ENCODE measurements at places on chromosomes 1 and 21.
A peak's percentile ranks its signal among the peaks of the same experiment; 100 is the strongest.

- DNase-seq: no peak
Measured at GRCh38 chr1:156407760-156408159, 38.7 kb downstream of the RHBG start.

DNA sequence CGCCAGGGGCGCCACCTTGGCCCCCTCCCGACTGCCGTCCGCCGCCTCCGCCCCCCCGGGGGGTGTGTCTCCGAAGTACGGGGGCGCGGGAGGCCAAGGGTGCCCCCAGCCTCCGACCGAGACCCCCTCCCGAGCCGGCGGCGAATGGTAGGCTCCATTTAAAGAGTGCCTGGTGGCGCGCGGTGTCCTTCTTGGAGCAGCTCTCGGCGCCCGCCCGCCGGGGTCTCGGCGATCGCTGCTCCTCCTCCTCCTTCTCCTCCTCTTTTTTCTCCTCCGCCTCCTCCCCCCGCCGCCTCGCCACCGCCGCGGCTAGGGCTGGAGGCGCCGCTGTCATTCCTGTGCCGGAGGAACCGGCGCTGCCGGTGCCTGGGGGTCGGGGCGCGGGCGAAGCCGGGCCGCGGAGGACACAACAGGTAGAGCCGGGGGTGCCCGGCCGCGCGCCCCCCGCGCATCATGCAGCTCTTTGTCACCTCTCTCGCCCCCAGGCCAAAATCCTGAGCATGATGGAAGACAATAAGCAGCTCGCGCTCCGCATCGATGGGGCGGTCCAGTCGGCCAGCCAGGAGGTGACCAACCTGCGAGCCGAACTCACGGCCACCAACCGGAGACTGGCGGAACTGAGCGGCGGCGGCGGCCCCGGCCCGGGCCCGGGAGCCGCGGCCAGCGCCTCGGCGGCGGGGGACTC, at the start of gene KAZN:
TSS of gene KAZN (plus strand) at position 188 of the 685 bp plus-strand sequence.
- no peak for DNase-seq

DNA sequence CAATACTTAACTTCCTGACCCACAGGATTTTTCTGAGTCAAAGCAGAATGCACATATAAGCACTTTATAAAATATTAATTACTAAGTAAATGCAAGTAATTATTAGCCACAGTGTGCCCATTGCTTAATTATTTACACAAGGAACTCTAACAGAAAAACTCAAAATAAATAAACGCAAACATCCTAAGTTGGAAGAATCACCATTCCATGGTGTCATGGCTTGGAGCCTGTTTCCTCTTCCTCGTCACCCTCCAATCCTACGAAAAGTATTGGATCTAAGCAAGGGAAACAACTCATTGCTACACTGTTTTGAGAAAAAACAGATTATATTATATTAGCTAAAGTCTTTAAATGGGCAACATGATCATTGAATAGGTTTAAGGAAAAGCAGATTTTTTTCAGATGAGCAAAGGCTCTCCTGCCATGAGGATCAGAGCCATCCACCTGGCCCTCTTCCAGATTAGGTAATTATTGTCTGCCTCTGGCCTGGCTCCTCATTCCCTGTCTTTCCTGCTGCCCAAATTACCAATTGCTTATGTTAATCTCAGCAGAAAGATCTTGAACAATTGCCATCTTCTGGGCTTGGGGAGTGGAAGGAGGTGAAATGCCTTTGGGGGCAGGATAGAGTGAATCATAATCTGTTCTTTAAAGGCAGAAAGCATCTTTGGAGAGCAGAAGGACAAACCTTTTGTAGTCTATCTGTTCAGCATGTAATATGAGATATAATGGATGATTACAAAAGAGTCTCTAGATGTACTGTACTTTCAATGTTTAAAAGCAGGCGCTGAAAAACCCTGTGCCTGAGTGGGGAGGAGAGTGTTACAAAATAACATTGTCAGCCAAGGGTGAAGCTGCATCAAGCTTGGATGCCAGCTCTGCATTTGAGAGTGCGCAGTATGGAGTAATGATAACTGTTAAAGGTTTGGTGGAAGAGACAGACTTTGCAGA, 121.2 kb downstream of the DUSP10 start:
- DNase-seq: no peak

GRCh38 chr1:23736437-23737134, 6.7 kb upstream of the ELOA start:
- no peak for DNase-seq

DNA sequence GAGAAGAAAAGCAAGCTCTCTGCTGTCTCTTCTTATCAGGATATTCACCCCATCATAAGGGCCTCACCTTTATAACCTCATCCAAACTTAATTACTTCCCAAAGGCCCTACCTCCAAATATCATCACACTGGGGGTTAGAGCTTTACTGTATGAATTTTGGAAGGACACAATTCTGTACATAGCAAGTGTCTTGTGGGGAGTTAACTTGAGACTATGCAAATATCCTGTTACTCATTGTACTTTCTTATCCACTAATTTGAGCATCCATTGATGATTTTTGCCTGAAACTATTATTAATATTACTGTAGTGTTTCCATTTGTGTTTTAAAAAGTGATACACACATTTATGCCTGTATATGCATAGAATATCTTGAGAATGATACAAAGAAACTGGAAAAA, 129.1 kb upstream of the IVNS1ABP start:
- no peak for DNase-seq

DNA sequence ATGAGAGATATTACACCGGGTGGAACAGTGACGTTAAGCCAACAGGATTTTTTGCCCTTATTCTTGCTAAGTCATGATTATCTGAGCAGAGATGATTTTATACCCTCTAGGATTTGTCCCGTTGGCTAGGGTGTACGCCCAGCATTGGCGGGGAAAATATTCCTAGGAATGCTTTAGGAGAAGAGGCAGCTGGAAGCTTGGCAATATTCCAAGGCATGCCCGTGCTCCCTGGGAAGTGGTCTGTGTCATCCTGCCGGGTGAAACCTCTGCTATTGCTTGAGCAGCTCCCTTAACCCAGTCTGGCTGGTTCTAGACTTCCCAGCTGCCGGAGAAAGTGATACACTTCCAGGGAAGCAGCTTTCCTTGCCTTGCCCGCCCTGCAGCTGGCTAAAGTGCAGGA, 16.2 kb downstream of the CHRNB2 start:
- DNase-seq: no peak

DNA sequence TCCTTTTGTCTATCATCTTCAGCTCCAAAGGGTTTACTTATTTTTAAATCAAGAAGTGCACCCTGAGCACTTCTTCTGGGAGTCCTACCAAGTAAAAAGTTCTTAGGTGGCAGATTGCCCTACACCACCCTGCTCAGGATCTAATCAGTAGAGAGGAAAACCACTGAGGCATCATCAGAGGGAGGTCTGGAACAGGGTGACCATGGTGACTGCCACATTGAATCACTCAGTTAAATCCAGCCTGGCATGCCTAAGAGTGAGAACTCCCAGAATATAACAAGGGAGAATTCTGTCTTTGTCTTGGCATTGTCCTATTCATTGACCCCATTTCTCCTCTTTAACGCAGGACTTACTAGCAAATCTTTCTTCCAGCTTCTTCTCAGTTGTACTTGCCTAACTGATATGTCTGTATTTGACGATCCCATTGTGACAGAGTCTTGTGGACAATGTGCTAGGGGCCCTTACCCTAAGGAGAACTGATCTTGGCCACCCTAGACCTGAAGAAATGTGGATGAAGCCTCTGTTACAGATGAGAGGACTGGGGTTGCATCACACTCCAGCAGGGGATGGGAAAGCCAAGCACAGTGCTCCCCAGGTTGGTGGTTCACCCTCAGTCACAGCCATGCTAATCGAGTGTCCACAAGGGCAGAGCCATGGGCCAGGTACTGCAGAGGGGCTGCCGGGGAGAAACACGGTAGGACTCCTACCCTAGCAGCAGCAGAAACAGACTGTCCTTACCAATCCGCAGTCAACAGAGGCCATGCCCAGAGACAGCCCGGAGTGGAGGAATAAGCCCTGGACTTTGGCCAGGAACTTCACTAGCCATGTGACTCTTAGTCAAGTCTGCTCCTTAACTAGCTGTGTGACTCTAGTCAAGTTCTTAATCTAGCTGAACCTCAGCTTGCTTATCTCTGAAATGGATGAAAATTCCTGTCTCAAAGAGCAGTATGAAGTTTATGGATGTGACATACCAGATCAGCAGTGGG, 15.4 kb downstream of the PKP1 start:
- no peak for DNase-seq

DNA sequence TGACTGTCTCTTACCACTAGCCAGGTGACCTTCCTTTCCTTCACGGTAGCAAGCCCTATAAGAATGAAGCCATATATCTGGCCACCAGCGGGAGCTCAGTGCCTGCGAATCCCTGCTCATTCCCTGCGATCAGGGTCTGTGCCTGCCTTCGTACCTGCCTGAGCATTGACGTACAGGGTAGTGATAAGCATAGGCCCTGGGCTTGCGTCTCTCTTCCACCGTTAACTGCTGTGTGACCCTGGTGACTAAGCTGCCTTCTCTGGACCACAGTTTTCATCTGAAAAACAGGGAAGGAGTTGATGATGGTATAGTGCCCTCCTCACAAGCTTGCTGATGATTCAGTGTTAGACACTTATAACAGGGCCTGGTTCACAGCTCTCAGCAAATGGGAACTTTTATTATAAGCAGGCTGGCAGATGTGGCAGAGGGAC, 4.1 kb downstream of the ZC3H12A start:
- DNase-seq: peak; percentile 81

DNA sequence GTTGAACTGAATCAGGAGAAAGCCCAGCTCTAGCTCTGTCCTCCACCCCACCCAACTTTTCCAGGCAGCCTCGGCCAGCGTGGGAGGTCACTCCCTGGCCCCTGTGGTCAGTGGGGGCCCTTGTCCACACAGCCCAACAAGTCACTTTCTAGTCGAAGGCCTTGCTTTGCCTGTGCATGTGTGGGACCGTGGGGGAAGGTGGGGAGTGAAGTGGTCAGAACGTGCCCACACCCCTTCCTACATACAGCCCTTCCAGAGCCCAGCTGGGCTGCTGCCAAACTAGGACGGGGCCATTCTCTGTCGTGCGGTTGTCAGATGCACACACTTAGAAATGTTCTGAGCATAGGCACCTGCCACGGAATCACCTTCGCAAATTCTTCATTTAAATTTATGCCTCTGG, 18.0 kb downstream of the FAAP20 start:
- no peak for DNase-seq

DNA sequence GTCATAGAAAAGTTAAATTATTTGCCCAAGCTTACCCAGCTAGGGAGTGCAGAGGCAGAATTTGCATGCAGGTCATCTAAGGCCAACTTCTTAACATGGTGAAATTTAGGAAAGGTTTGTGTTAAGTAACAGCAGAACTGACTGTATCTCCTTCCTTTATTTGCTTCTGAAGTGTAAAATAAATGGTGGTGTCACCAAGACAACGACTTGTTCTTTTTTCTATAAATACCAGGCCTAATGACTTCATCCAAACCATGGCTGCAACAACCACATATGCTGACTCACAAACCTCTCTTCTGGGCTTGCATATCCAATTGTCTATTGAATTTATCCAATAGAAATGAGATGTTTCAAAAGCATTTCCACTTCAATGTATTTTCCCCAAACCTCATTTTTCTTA, 19.1 kb downstream of the COL24A1 start:
- DNase-seq: peak; percentile 14

- no peak for DNase-seq
Measured at GRCh38 chr1:952201-952600, 6.9 kb downstream of the NOC2L start.
